ENCODE measurements at places on chromosomes 11 and 22.

GRCh38 chr11:22703040-22703439 is 36.6 kb downstream of the GAS2 start:
- no peak for DNase-seq

GRCh38 chr11:73972187-73972586 is 10.5 kb downstream of the UCP2 start:
- no peak for DNase-seq

- peak; percentile 95 for DNase-seq
These were observed 952 bp downstream of the YAP1 start for GRCh38 chr11:102111011-102111786.

- DNase-seq: no peak
These were observed 35.8 kb upstream of the SLN start for GRCh38 chr11:107747622-107748021.

Measured in ecto neural progenitor cell (in vitro differentiated cells).